Activated gamma-delta T cell treated with Interleukin-2 at 50 U/mL for 16 hours (primary cell): ENCODE measurements at places on chromosomes 5 and 9.

- DNase-seq, result peak; percentile 14
Measured at GRCh38 chr5:132012371-132013005, 1.0 kb upstream of the ACSL6 start.

GRCh38 chr5:14699807-14700400 is 35.4 kb downstream of the OTULIN start:
- DNase-seq, result no peak

- no peak for DNase-seq
Measured at GRCh38 chr5:35024911-35025510, 22.7 kb downstream of the AGXT2 start.

- DNase-seq, result no peak
Measured at GRCh38 chr9:134894136-134894860, 13.7 kb downstream of the FCN2 start.

DNA sequence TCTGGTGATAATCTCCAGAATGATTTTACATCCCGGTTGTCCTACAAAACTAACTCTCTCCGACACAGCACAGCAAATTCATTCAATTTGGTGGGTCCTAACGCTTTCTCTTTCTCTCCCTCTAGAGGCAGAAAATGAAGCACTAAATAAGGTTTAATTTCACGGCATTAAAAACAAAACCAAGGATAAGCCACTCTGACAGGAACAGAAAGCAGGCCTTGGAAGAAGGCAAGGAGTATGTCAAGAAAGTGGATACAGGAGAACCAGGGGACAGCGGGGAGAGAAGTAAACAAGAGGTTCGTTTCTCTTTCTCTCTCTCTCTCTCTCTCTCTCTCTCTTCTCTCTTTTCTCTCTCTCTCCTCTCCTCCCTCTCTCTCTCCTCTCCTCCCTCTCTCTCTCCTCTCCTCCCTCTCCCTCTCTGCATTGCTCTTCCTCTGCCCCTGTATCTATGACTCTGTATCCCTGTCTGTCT is 49.8 kb downstream of the EBF1 start:
- no peak for DNase-seq

GRCh38 chr9:93675336-93676150 is 99.2 kb downstream of the PHF2 start:
- DNase-seq, result peak; percentile 2

DNA sequence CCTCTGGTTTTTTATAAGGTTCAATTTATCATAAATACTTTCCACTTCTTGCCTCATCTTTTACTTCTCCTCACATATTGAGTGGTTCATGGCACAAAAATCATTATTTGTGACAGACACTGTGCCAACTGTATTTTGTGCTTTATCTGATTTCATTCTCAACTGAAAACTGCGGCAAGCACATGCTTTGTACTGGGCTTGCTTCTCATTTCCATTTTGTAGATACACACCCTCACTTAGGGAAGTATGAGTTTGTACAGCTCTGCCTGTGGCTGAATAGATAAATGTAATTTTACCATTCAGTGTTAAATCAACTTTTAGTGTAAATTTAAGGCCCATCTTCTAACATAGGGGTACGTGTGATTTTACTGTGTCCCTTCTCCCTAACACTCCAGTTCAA is 83.6 kb downstream of the ANXA2R start:
- no peak for DNase-seq

- no peak for DNase-seq
Measured at GRCh38 chr9:78439866-78440830, 143.2 kb downstream of the PSAT1 start.

DNA sequence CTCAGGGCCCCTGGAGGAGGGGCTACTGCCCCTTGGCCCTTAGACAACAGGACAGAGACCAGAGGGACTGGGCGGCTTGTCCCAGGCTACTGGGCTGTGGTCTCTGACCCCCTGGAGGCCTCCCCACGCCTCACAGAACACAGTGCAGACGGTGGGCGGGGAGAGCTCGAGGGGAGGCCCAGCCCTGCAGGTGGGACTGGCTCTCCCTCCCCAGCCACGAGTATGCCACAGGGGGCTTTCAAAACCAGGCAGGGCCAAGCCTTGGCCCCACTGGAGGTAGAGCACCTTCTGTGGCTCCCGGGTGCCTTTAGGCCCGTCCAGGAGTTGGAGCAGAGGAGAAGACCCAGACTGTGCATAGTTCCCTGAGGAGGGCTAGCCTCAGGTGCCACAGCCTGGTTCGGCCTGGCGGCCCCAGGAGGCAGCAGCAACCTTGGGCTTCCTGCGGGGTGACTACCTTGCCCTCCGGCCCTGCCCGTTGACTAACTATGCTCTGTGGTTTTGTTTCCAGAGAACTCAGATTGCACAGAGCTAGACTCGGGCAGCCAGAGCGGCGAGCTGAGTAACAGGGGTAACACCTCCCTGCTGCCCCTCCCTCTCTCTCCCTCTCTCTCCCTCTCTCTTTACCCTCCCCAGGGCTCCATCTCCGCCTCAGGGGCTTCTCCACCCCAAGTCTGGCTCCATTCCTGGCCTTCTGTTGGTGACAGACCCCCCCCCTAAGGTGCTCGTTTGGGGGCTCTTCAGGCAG is 15.5 kb downstream of the CARD19 start:
- no peak for DNase-seq

DNA sequence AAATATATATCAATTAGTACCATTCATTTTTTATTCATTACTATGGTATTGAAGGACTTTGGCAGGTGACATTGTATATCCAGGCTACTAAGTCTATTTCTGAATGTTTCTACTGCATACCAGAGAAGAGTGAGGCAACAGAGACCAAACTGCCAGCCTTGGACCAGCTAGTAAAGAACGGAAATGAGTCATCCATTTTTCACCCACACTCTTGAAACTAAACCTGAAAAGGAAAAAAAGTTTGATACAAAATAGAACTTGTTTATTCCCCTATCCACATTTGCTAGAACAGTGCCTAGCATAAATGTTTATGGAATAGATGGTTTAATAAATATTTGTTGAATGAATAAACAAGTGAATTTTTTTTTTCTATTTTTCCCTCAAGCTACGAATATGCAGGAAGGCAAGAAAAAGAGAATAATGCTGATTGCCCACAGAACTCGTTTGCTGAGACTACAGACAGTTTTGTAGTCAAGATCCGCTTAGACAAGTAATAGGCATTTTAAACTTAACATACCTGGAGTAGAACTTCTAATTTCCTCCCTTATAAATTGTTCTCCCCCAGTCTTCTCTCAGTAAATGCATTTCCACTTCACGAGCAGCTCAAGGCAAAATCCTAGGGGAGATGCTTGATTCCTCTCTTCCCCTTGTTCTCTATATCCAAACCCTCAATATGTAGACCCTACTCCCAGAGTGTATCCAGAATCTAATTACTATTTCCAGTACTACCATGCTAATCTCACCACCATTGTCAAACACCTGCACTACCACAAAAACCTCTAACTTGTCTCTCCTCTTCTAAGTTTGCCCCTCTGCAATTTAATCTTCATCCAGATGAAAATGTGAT is 146.2 kb upstream of the RASA1 start:
- DNase-seq, result peak; percentile 29

DNA sequence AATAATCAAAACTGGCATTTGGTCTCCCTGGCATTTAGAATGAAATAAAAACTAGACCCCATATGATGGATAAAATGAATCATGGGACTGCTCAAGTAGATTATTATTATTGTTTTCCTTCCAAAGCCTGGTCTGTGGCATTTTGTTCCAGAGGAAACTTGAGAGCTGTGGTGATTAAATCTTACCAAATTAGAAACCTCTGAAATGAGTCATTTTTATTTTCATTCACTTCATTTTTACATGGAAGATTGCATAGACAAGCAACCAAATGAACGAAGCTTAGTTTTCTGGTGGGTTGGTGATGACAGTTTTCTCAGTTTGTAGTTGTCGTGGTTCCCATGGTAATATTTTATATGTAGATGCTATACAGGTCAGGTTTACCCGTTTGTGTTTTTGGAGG is 23.4 kb downstream of the PAM start:
- no peak for DNase-seq

DNA sequence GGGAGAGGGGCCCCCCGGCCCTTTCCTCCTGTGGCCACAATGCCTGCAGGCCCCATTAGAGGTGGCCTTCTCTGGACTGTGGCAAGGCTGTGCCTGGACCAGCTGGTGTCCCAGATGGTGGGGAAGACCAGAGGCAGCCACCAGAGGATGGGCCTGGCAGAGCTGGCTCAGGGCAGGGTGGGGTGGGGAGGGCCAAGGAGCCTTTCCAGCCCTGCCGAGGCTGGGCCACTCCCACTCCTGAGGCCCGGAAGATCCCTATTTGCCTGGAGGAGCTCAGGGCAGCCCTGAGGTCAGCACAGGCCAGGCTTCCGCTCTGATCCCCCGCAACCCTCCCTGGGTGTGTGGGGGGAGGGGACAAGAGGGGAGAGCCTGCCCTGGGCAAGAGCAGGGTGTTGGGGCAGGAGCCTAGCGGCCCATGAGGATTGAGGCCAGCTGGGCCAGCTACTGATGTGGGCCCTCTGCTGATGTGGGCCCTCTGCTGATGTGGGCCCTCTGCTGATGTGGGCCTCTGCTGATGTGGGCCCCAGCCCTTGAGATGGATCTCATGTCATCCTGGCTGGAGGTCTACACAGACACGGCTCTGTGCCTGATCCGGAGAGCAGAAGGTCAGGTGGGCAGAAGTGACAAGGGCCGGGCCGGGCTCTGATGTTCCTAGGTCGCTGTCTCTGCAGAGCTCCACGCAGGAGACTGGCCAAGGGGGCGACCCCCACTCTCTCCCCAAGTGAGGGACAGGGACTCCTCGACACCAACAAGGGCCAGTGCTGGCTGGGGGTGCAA is 6.0 kb downstream of the MRPS2 start:
- DNase-seq, result no peak

DNA sequence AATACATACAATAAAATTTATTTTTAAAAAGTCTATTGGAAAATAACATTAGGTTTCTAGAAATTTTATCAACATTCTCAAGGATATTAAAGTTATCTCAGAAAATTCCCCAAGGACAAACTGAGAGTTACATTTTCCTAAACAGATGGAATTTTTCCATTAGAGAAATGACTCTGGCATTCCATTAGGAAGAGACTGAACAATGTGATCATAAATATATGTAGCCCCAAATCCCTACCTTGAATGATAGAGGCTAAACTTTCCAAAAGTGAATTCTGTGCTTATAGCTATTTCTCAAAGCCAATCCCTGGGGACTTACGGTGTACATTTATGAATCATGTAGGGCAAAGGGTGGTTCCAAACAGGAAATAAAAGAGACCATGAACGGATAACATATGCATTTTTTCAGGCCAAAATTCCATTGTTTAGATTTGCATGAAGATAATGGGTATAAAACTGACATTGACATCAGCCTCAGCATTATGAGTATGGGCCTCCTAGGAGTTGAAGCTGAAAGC is 1181.0 kb upstream of the DMAC1 start:
- no peak for DNase-seq

DNA sequence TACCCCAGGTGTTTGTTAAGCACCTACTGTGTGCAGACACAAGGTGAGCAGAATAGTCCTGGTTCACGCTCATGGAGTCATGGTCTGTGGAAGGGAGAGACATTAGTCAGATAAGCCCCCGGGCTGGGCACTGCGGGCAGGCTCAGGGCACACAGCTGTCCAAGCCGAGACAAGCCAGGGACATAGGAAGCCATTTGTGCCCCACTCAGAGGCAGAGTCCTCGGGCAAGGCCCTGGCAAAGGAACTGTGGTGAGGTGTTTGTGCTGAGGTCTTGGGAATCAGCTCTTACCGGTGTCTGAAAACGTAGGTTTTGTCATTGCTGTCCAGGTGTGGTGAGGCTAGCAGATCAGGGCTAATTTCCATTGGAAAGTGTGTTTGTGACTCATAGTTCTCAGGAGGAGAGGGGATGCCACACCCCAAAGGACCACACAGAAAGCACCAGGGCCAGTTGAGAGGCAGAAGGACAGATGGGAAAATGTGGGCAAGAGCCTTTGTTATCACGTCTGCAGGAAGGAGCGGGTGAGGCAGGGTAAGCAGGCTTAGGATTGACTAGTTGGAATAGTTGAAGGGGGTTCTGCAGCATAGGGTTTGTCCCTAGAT is 46.1 kb upstream of the NEURL1B start:
- no peak for DNase-seq

DNA sequence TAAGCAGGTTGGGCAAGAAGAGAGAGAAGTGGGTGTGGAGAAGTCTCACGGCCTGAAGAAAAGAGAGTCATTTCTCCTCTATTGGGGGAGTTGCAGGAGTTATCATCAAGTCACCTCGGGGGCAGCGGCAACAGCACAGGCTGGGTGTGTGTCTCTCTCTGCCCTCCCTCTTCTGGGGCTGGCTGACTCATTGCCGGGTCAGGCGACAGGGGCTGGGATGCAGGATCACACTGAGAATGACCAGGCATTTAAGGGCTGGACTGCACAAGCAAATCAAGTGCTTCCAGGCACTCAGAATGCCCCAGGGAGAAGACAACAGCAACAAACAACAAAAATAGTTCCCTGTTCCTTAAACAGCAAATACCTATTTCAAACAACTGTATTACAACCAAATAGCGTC is 6.3 kb upstream of the EQTN start:
- no peak for DNase-seq

DNA sequence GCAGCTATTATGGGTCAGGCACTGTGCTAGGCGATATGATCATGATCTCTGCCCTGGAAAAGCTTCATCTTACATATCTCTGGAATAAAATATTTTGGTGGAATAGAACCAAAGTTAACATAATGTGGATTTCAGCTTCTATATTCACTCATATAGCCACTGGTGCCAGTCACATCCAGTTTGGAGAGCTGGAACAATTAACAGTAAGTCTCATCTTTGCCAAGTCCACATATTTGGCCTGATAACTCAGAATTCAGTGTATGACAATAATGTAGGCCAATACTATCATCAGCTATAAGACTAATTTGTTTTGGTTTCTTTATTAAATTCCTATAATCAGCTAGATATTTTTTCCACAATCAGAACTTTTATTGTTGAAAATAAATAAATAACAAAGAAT is 5.9 kb upstream of the FAM13B start:
- DNase-seq, result no peak

DNA sequence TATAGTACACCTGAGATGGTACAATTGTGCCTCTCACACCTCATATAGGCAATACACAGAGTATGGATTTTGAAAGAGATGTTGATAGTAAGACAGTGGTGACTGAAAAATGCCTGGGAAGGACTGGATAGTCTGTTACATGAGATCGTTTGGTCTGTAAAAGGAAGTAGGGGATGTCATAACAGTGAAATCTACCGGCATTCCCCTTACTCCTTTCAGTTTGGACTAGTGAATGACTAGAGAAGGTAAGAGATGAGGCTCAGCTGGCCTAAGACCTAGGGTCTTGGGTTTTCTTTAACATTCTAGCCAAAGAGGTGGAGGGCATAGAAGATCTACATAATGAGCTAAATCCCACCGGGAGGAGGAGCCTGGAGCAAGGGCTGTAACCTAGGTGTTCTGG is 8.1 kb downstream of the TAL2 start:
- DNase-seq, result no peak

- DNase-seq, result peak; percentile 41
Measured at GRCh38 chr9:129489838-129490582, 130.9 kb downstream of the C9orf50 start.

GRCh38 chr5:5363045-5363444 is 59.4 kb upstream of the ICE1 start:
- DNase-seq, result no peak

DNA sequence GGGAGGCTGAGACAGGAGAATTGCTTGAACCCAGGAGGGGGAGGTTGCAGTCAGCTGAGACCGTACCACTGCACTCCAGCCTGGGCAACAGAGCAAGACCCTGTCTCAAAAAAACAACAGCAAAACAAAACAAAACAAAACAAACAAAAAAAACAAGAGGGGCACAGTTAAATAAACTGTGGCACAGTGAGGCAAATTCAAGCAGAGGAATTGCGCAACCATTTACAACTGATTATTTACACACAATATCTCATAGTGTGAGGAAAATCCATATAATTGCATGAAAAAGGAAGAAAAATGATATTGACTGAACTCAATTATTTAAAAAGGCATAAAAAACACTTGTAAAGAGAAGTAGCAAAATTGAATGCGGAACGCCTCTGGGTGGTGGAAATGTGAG is 161.5 kb downstream of the CRB2 start:
- DNase-seq, result no peak
